ENCODE measurements at places on chromosomes 1 and 21. TPM values are rescaled to one million over a fixed set of nuclear protein-coding genes. Genes with fewer than 3 reads are reported as not detected.

GRCh38 chr1:182092336-182092735 lies 30.8 kb upstream of the ZNF648 start:
- DNase-seq, result no peak

Gene NPHS2
- not detected for total RNA-seq

DNA sequence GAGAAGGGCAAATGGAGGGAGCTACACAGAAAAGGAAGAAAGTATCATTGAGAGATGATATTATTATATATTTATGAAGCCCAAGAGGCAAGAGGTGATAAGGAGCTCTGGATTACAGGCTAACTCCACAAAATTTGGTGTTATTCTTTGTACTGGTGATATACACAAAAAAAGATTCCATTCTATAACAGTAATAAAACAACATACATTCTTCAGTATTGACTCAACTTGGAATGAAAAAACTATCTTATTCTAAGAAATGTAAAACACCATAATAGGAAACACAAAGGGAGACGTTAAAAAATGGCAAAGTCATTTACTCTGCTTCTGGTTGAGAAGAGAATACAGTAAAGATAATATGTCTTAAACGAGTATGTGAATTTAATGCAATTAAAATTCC lies 99.4 kb downstream of the TEX35 start:
- no peak for DNase-seq

Gene GJA8
- total RNA-seq, result not detected

DNA sequence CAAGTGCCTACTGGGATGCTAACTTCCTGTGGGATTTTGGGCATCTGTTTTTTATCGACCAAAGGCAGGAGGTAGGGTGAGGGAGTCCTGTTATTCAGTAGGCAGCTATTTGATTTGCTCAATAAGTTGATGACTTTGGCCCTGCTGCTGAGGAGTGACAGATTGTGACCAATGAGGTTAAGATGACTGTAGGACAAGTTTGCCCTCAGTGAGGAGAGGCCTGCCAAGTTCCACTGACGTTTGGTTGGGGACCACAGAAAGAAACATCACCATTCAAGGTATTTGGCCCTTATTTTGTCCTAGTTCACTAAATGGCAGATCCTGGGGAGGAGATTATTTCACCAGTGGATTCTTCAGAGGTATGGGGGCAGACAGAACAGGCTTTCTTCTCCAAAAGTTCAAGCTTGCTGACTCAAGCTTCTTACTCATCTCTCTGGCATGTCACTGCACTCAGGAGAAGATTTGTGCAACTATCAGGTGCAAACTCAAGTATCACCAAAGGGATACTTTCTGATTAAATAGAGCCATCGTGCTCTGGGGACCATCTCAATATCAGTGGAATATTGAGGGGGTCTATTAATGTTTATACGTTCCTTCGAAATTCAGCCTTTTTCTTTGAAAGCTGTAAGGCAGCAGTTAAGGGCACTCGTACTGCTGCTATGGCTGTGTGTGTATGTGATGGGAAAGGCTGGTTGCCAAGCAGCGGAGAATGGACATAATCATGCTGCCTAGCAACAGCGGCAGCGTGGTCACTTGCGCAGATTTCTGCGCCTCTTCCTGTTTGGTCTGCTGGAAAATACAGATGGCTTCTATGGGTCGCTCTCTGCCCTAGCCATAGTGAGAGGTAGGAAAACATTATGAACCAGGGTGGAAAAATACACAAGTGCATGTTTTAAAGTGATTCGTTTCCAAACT lies 78.7 kb downstream of the PBX1 start:
- no peak for DNase-seq

Gene SAMSN1
- total RNA-seq, result not detected

Gene DCDC2B
- total RNA-seq, result not detected

DNA sequence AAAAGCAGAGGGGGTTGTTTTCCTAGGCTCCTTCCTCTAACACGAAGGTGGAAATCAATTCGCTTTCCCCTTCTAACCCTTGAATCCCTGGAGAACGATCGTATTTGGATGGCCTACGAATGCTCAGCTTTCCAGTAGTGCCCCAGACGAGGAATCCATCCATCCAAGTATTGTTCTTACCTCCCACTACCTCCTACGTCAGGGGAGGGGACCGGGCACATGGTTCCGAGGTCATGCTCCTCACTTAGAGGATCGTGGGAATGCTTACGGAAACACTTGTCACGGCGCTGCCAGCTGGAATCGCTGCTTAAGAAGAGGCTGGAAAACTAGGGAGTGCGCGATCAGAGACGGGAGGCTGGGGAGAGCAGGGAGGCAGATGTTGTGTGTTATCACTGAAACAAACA lies 47.4 kb downstream of the CAPZB start:
- no peak for DNase-seq

DNA sequence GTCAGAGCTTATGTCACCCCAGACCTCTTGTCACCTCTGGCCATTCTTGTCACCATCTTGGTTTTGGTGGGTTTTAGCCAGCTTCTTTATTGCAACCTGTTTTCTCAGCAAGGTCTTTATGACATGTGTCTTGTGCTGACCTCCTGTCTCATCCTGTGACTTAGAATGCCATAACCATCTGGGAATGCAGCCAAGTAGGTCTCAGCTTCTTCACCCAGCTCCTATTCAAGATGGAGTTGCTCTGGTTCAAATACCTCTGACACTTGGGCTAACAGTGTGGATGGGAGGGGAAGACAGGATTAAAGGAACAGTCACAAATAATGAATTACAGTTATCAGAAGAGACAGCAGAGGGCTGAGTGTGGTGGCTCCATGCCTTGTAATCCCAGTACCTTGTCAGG lies 30.5 kb upstream of the PIK3CD start:
- DNase-seq, result no peak

- DNase-seq, result no peak
Measured at GRCh38 chr21:30628109-30628508, 6.9 kb upstream of the KRTAP20-2 start.

- no peak for DNase-seq
Measured at GRCh38 chr1:206080026-206080820, 27.2 kb downstream of the RHEX start.

Gene SLC2A5
- total RNA-seq, result 12.6 TPM

GRCh38 chr1:153973525-153973924 lies 3.9 kb downstream of the JTB start:
- no peak for DNase-seq

Gene NIT1
- 23.6 TPM for total RNA-seq

DNA sequence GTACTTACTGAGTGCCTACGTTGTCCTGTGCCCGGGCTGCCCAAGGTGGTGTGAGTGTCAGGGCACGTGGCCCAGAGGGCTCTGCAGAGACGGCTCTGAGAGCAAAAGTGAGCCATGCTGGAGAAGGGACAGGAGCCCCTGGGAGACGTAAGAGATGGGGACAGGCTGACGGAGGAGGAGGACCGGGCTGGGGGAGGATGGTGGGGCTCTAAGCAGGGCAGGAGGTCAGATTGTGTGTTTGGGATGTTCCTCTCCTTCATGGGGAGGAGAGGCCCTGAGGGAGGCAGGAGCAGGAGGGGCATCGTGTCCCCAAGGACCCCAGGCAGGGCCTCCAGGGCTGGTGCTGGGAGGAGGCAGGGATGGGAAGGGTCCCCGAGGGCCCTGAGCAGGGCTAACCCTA lies 158.9 kb downstream of the PCBP3 start:
- no peak for DNase-seq

DNA sequence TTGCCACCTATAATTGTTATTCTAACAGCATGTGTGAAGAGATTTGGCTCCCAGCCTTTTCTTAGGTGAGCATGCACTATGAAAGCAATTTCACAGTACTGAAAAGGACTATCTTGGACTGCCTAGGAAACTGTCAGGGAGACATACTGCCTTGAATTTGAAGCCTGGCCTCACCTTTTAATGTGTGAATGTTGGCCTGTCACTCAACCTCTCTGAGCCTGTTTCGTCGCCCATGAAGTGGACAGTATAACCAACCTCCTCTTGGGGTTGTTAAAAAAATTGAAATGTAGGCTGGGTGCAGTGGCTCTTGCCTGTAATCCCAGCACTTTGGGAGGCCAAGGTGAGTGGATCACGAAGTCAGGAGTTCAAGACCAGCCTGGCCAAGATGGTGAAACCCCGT lies 20.4 kb upstream of the POU2F1 start:
- no peak for DNase-seq

DNA sequence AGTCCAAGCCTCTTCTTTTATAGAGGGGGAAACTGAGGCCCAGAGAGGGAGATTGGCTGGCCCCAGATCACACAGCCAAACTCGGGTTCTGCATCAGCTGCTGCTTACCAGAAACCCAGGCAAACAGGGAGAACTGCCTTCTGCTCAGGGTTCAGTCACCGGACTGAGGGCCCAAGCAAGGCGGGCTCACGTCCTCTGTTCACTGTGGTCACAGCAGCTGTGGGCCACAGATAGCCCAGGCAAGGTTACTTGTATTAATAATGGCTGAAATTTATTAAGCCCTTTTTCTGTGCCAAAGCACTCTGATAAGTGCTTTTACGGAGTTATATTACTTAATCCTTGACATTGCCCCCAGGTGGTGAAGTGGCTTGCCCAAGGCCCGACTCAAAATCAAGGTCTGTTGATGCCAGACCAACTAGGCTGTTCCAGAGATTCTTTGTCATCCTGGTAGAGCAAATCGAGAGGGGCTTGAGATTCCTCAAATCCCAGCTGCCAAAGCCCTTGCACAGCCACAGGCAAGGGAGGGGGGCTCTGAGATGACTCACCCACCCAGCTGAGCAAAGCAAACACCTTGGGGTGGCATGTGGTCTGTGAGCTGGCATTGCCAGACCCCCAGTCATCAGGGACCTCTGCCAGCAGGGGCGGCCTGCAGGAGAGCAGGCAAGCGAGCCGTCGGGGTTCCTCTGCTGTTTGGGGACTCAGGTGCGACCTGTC lies 36.5 kb downstream of the EPHB2 start:
- peak; percentile 79 for DNase-seq

- no peak for DNase-seq
Measured at GRCh38 chr21:29313662-29314408, 15.1 kb downstream of the BACH1 start.

Gene BTBD19
- 20.8 TPM for total RNA-seq

GRCh38 chr1:32195972-32196823 lies 4.2 kb upstream of the CCDC28B start:
- no peak for DNase-seq

Gene APCS
- total RNA-seq, result not detected

- no peak for DNase-seq
Measured at GRCh38 chr21:38500073-38500472, 1.8 kb upstream of the ERG start.

Gene AIRE
- total RNA-seq, result 9.7 TPM

GRCh38 chr1:46489638-46490405 lies at the start of gene DMBX1:
Gene DMBX1, plus strand, starts transcription at chr1:46489836. Its CDS starts 17,175 bp downstream, at chr1:46507011.
- DNase-seq, result no peak

Gene PKLR
- not detected for total RNA-seq

Gene DNAH14
- total RNA-seq, result 25.2 TPM

Gene PDC
- not detected for total RNA-seq

- DNase-seq, result no peak
Measured at GRCh38 chr1:89367221-89367620, 3.4 kb downstream of the GBP6 start.

DNA sequence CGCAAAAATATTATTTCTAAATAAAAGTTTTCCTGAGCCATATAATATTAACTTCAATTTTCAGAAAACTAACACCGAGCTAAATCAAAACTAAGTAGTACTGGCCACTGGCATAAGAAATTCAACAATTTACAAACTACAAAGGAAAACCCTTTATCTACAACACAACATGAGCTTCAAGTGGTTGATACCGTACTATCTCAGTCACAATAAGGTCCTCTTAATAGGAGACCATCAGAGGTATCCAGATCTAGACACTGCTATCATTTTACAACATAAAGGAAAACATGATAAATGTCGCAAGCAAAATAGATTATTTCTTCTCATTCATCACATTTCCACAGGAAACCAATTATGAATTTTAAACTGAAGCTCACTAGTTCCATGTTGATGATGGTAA lies 39.5 kb downstream of the GATAD2B start:
- no peak for DNase-seq

Gene POLR3GL
- total RNA-seq, result 36.0 TPM

- DNase-seq, result peak; percentile 1
Measured at GRCh38 chr1:195899762-195900352, 708.4 kb downstream of the KCNT2 start.

DNA sequence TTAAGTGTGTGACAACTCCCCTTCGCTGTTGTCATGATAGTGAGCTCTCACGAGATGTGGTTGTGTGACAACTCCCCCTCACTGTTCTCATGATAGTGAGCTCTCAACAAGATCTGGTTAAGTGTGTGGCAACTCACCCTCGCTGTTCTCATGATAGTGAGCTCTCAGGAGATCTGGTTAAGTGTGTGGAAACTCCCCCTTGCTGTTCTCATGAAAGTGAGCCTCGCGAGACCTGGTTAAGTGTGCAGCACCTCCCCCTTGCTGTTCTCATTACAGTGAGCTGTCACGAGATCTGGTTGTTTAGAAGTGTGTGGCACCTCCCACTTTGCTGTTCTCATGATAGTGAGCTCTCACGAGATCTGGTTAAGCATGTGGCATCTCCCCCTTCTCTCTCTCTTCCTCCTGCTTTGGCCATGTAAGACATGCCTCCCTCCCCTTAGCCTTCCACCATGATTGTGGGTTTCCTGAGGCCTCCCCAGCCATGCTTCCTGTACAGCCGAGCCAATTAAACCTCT lies 25.1 kb upstream of the LSS start:
- no peak for DNase-seq

DNA sequence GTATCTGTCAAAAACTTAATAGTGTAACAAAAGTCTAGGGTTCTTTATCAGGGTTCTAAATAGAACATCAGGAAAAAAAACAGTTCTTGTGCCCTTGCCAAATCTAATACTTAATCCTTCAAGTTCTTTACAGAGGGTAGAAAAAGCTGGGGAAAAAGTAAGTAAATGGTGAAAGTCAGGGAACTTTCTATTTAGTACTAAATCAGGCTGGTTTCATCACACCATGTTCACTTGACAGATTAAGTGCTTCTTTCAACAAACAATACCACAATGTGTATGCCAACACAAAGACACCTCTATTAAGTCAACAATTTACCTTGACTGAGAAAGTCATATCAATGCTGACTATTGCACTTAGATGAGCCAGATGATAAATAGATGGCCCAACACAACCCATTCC lies 9.7 kb downstream of the DBT start:
- no peak for DNase-seq

DNA sequence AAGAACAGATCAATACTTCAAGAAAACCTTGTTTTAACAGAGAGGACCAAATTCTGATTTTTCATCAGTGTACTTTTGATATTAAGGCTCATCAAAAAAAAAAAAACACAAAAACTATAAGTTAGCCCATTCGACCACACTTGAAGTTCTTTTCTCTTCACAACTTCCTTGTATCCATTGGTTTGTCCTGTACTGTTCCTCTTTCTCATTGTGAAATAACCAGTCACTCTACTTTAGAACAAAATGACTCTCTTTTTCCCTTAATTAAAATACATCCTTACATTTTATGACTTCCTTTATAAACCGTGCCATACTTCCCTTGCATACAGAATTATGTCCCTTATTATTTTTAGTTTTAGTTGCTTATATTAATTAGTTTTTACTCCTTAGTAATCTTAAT lies 8.4 kb downstream of the QSOX1 start:
- no peak for DNase-seq

- DNase-seq, result no peak
Measured at GRCh38 chr1:180353945-180354344, 123.9 kb downstream of the LHX4 start.

Gene F11R
- 3.2 TPM for total RNA-seq

All from myocyte (in vitro differentiated cells).